Gastrocnemius medialis (tissue), 4 donors: ENCODE measurements at places on chromosomes 6 and 20.

- H3K27ac ChIP-seq, result peak overlapping the region; percentile 52
- DNase-seq, result peak; percentile 77
- H3K4me1 ChIP-seq, result no peaks in the 10 kb centered on the region
- no peaks in the 10 kb centered on the region for H3K36me3 ChIP-seq
- no peaks in the 10 kb centered on the region for H3K27me3 ChIP-seq
These were observed 90.7 kb downstream of the KHDC1L start for GRCh38 chr6:73134588-73134987.

DNA sequence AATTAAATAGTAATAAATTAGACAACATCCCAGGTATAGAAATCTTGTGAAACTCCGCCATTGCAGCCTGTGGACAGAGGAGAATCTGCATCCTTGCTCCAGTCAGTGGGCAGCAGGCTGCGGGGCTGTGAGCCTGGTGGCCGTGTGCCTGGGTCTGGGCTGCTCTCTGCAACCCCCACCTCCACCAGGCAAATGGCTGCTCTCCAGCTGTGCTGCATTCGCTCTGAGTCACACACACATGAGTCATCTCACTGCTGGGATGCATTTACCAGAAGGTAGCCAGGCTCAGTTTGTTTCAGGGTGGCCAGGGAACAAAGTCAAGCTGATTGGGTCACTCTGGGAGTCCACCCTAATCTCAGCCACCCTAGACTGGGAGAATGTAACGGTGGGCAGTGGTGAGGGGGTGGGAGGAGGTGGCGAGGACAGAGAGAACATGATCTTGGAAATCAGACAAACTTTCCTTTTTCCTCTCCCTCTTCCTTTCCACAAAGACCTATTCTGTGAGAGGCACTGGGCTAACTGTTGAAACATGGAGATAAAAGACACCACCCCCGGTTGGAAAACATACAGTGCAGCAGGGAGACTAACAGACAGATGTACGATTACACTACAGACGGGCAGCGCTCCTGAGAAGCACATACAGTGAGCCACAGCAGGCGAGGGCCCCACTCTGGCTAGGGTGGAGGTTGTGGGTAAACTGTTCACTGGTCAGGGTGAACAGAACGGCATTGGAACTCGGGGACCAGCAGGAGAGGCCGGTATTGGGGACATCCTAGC lies 59.2 kb downstream of the TRAM2 start:
- H3K27ac ChIP-seq, result peak overlapping the region; percentile 81
- peaks cover 36% of the 10 kb centered on the region for H3K4me1 ChIP-seq
- no peak overlapping the region for H3K4me3 ChIP-seq
- H3K27me3 ChIP-seq, result no peaks in the 10 kb centered on the region
- DNase-seq, result peak; percentile 89
- H3K36me3 ChIP-seq, result no peaks in the 10 kb centered on the region

DNA sequence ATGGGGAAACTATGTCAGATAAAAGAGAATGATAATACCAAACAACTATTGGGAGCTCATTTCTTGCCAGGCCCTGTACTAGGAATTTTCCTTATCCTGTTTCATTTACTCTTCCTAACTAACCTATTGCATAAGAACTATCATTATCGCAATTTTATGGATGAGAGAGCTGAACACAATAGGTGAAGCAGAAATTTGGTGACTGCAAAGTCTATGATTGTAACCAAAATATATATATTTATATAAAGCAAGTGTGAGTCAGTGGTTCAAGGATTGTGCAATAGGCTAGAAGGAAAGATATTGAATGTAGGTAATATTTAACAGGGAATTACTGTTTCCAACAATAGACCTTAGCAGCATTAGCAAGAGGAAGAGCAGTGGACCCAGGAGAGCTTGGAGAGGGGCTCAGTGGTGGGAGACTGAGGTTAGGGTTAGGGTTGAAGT lies 181.1 kb upstream of the TENT5A start:
- H3K27ac ChIP-seq, result no peak overlapping the region
- no peaks in the 10 kb centered on the region for H3K27me3 ChIP-seq
- H3K36me3 ChIP-seq, result no peaks in the 10 kb centered on the region
- no peaks in the 10 kb centered on the region for H3K4me1 ChIP-seq
- no peak for DNase-seq

DNA sequence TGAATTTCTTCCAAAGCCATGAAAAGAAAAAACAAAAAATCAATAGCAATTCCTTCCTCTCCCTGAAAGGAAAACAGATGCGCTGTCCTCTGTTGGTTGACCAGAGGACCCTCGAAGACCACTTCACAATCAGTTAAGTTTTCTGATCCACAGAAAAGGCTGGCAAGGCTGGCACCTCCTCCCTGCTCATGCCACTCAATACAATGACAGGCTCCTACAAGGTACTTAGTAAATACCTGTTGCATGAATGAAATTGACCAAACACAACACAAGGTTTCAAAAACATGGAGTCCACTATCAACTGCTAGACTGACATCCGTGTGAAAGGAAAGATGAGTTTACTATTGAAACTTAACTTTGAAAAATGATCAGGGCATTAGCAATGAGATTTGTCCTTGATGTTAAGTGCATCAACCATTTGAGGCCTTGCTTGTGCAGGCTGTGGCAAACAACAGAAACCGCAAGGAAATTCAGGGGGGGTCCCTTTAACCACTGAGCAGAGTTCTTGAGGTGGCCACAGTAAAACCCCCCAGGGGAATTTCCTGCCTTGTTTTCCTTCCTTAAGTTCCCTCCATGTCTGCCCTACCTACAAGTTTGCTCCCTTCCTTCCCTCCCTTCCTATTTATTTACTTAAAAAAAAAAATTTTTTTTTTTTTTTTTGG lies 27.9 kb upstream of the RTF2 start:
- DNase-seq, result no peak
- H3K36me3 ChIP-seq, result no peaks in the 10 kb centered on the region
- no peaks in the 10 kb centered on the region for H3K27me3 ChIP-seq

DNA sequence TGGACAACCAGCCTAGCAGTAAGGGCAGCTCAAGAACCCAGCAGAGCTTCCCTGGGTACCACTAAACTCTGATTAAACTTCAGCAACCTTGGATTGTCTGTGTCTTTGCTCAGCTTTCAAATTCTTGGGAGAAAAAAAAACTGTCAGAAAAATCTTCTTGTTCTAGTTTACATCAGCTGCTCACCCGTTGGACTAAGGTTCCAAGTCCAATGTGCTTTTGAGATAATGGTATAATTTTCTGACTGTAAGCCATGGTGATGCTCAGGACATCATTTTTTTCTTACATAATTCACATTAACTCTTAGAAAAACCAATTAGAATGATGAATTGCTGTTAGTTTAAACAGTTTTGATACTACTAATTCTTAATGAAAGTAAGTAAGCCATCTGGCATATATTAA lies 145.8 kb downstream of the COL9A1 start:
- H3K4me3 ChIP-seq, result no peak overlapping the region
- DNase-seq, result no peak
- no peaks in the 10 kb centered on the region for H3K36me3 ChIP-seq
- H3K27me3 ChIP-seq, result no peaks in the 10 kb centered on the region
- H3K4me1 ChIP-seq, result peaks cover 4% of the 10 kb centered on the region

DNA sequence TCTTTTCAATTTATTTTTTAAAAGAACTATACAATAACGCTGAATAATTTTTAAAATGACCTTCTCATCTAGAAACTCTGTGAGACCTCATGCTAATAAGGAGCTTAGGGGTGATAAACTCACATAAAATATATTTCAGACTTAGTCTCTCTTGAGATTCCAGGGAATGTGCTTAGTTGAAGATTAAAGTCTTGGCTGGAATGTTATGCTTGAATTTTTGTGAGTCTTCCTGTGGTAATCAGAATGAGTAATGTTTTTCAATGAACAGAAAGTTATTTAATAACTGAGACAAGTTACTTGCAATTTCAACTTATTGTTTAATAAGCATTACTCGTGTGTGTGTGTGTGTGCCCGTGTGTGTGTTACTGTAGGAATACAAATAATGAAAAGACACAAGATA lies 379.9 kb upstream of the EPHA7 start:
- H3K4me1 ChIP-seq, result no peaks in the 10 kb centered on the region
- no peaks in the 10 kb centered on the region for H3K27me3 ChIP-seq
- no peak overlapping the region for H3K4me3 ChIP-seq
- H3K27ac ChIP-seq, result no peak overlapping the region
- no peaks in the 10 kb centered on the region for H3K36me3 ChIP-seq

DNA sequence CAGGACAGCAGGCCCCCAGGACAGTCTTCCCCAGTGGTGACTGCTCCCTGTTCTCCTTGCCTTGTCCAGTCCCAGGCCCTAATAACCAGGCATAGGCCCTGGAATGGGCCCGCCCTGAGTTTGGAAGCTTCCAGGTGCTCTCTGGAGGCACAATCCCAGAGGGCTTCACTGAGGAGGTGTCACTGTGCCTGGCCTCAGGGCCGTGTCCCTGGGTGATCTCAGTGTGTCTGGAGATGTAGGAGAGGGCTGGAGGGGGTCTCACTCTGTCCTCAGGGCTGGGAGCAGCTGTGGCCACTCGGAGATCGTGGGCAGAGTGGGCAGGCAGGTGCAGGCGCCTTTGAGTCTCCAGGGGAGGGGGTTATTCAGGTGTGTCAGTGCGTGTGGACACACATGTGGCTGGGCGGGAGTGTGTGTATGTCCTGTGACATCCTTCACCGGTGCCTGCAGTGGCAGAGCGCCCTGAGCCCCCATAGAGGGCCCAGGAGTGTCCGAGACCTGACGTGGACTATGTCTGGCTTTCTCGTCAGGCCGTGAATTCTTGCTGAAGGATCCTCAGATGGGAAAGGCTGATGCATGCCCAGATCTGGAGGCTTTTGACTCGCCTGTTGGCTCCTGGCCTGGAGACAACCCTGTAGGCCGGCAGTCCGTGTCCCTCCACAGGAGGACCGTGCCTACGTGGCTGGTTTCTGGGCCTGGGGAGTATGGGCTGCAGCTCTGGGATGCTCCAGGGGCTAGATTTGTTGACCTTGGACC lies 5.5 kb upstream of the NPBWR2 start:
- H3K27me3 ChIP-seq, result no peaks in the 10 kb centered on the region
- no peaks in the 10 kb centered on the region for H3K4me1 ChIP-seq
- H3K36me3 ChIP-seq, result no peaks in the 10 kb centered on the region
- H3K27ac ChIP-seq, result no peak overlapping the region
- no peak for DNase-seq
- no peak overlapping the region for H3K4me3 ChIP-seq

DNA sequence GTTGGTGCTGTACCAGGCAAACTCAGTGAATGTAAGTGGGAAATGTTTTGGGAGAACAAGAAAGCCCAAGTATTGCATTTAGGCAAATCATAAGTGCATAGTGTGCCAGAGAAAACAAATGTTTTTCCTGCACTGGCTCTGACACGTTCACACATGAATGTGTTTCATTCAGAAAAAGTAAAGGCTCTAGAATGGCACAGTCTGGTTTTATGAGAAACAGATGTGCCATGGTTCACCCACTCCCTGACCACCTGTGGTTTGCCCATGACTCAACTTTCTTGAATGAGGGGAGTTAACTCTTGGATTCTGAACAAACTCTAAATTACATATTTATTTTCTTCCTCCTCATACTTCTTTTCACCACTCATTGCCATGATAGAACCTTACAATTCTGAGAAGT lies 126.9 kb downstream of the KCNQ5 start:
- no peak for DNase-seq
- H3K4me1 ChIP-seq, result peaks cover 18% of the 10 kb centered on the region
- no peak overlapping the region for H3K27ac ChIP-seq
- no peaks in the 10 kb centered on the region for H3K27me3 ChIP-seq
- H3K4me3 ChIP-seq, result no peak overlapping the region
- no peaks in the 10 kb centered on the region for H3K36me3 ChIP-seq

- H3K4me3 ChIP-seq, result no peak overlapping the region
- H3K27ac ChIP-seq, result no peak overlapping the region
- H3K27me3 ChIP-seq, result no peaks in the 10 kb centered on the region
- no peaks in the 10 kb centered on the region for H3K36me3 ChIP-seq
These were observed 105.9 kb downstream of the ADGRB3 start for GRCh38 chr6:68740828-68741500.

DNA sequence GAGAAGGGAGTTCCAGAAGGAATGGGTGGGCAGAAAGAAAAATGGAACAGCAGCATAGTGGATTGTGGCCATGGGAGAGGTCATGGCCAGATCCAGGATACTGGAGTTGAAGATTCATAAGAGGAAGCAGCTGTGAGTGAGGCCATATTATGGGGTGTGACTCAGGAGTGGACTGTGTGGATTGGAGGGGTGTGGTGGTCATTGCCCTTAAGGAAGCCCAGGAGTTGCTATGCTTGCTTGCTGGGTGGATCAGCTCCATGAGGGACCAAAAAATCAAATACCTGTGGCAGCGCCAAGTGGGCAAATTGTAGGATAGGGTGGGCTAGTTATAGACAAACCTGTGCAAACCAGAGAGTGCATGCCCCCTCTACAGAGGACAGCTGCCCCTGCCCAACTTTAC lies 18.3 kb downstream of the LRRC1 start:
- H3K27ac ChIP-seq, result no peak overlapping the region
- H3K4me3 ChIP-seq, result no peak overlapping the region
- H3K27me3 ChIP-seq, result no peaks in the 10 kb centered on the region
- DNase-seq, result no peak

DNA sequence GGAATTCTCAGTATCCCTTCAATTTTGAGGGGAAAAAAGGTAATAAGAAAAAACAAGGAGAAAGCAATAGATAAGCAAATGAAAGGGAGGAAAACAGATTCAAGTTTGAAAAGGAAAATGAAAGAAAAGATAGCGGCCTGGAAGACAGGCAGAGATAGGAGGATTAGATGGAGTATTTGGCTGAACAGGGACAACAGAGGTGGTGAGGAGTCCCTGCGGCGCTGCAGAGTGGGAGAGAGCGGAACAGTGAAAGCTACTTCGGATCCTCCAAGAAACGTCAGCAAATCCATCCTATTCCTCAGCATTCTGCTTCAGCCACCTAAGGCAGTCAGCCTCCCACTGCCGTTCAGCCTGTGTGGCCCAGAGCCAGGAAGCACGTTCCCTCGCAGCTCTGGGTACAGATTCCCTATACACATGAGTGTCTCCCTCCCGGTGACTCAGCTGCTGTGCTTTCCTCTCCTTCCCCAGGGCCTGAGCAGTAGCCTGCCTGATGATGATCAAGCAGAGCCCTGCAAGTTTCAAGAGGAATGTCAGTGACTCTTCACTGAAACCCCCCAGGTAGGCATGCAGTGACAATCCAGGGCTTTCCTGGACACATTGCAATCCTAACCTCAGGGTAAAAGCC lies 43.4 kb upstream of the CDYL start:
- H3K36me3 ChIP-seq, result no peaks in the 10 kb centered on the region
- no peak for DNase-seq
- H3K27me3 ChIP-seq, result no peaks in the 10 kb centered on the region
- H3K4me1 ChIP-seq, result no peaks in the 10 kb centered on the region
- H3K27ac ChIP-seq, result no peak overlapping the region

- no peak for DNase-seq
- no peak overlapping the region for H3K27ac ChIP-seq
- no peaks in the 10 kb centered on the region for H3K36me3 ChIP-seq
- no peaks in the 10 kb centered on the region for H3K4me1 ChIP-seq
These were observed 710.5 kb downstream of the QKI start for GRCh38 chr6:164124986-164125385.

DNA sequence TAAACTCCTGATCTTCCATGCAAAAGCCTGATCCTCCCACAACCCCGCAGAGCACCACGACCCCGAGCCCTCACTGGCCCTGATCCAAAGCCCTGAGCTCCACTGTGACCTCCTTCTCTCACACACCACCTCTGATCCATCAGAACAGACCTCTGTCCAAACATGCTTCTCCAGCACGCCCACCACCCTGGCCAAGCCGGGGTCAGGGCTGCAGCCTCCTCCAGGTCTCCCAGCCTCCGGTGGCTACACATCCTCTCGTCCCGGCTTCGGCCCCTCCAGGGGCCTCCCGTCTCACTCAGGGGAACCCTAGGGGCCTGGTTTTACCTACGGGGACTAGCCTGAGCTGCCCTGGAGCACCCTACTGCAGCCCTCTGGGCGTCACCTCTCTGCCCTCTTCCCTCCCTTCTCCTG lies 49.1 kb downstream of the FOXF2 start:
- H3K36me3 ChIP-seq, result no peaks in the 10 kb centered on the region
- no peak overlapping the region for H3K27ac ChIP-seq
- H3K4me3 ChIP-seq, result no peak overlapping the region
